ENCODE measurements at places on chromosomes 1 and 21. TPM values are rescaled to one million over a fixed set of nuclear protein-coding genes. Genes with fewer than 3 reads are reported as not detected.
A peak's percentile ranks its signal among the peaks of the same experiment; 100 is the strongest.

Gene SERPINC1
- total RNA-seq: not detected

Gene ANGPTL3
- not detected for total RNA-seq

Gene SHISA4
- 10.0 TPM for total RNA-seq

Gene CFAP74
- total RNA-seq: not detected

Gene DNMT3L
- not detected for total RNA-seq

Gene TP53BP2
- total RNA-seq: 35.0 TPM

Gene ASPM
- 27.8 TPM for total RNA-seq

Gene WDR26
- total RNA-seq: 41.4 TPM

DNA sequence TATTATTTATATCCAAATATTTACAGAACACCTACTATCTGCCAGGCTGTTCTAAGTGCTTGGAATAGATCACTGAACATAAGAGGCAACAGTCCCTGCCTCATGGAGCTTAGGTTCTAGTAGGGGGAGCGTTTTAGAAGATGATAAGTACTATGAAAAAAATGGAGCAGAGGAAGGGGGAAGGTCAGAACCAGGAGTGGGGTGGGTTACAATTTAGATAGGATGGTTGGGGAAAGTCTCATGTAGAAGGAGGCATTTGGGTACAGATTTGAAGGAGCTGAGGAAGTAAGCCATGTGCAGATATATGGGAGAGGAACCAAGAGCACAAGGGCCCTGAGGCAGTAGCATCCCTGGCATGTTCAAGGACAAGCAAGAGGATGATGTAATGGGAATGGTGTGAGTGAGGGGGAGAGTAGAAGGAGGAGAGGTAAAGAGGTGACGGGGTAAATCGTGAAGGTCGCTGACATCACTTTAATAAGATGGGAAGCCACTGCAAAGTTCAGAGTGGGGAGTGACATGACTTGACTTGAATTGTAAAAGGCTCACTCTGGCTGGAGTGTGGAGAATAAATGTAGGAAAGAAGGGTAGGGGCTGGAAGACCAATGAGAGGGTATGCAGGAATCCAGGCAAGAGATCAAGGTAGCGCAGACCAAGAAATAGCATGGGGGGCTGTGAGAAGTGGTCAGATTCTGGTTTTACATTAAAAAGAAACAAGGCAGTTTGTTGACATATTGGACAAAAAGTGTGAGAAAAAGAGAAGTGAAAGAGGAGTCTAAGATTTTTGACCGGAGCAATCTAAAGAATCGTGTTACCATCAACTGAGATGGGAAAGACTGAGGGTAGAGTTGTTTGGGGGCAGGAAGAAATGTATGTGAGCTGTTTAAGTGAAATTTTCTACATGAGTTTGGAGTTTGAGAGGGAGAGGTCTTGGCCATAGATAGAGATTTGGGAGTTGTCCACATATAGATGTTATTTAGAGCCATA is 92.6 kb downstream of the LPAR3 start:
- DNase-seq: no peak

DNA sequence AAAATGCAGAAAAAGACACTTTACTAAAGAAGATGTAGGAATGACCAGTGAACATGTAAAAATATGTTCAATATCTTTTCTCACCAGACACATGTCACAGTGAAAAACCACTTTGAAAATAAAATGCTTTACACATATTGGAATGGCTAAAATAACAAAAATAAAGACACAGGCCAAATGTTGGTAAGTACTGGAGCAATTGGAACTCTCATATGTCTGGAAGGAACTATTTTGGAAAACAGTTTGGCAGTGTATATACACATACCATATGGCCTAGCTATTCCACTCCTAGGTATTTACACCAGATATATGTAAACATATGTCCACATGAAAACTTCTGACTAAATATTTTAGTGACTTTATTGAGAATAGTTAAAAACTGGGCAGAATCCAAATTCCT is 927.2 kb downstream of the BRINP3 start:
- DNase-seq: no peak

DNA sequence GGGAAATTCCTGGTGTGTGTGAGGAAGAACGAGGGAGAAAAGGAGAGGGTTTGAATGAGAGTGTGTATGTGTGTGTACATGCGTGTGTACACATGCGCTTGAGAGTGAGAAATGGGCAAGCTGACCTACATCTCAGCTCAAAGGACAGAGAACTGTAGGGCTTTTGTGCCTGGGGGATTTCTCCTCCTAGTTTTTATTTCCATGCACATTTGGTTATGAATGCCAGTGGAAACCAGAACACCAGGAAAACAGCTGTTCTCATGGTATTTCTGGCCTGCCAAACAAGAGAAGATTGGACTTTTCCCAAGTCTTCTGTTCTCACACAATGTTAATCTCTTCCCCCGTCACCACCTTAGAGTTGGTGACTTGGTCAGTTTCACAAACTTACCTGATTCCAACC is 45.2 kb downstream of the SLC44A3 start:
- peak; percentile 65 for DNase-seq

- no peak for DNase-seq
Measured at GRCh38 chr1:29858646-29859045, 622.3 kb downstream of the PTPRU start.

DNA sequence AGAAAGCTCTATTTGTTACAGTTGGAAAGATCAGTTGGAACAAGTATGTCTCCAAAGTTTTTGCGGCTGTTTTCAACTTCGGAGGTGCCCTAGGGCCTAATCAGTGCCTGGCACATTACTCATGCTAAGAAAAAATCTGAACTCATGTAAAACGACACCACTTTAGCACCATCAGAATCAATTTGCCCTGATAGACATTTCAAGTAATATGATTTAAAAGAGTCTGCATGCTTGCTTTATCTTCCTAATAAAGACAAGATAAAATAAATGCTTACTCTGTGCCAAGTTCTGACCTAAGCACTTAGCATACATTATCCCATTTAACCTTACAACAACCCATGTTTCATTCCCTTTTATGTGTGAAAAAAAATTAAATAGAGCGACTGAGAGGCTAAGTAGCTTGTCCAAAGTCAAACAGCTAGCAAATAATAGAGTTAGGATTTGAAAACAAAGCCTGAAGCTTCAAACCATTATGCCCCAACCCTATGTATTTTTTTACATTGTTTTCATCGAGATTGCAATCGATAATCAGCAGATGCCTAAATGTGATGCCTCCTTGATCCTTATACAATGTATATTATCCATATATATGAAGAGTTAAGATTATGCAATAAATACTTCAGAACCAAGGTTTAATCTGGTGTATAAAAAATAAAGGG is 91.3 kb downstream of the DENND1B start:
- no peak for DNase-seq

GRCh38 chr1:99768104-99768503 is 1.7 kb upstream of the FRRS1 start:
- no peak for DNase-seq

DNA sequence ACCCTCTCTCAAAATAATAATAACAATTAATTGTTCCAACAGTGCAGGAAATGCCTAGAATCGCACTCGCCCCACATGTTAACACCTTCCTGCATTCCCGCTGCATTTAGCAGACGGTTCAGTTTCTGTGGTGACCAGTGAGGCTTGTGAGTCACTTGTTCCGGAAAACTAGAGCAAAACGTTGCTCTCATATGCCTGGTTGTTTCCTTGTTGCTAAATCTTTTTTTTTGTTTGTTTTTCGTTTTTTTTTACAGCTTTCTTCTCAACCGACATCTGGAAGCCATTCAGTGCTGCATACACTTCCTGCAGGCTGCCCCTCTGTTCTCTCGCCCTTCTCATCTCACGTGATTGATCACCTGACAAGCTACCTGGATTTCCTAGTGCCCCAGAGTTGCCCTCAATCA is 56.9 kb upstream of the TMPRSS2 start:
- DNase-seq: no peak

DNA sequence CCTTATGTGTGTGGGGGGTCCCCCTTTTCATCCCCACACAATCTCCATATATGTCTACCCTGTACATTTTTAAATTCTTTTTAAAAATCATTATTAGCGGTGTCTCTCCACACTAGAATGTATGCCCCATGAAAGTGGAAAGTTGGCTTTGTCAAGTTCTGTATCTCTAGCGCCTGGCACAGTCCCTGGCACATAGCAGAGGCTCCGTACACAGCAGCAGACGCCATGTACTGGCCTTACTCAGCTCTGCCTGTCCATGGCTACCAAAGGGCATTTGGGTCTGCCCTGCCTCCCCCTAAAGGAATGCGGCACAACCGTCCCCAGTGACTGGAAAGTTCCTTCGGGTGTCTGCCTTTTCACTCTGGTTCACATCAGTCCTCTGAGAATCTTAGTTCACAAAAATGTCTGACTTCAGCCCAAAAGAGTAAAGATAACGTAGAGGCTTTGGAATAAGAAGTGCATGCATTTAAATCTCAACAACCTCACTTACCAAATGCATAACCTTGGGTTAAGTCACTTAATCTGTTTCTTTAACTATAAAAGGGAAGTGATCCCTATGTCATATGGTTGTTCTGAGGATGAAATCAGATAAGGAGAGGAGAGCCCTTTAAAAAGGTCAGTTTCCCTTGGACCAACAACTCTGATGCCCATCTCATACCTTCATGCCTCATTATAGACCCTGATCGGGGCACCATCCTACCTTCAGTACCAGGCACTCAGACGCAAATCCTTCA is 61.1 kb downstream of the CD46 start:
- DNase-seq: no peak

DNA sequence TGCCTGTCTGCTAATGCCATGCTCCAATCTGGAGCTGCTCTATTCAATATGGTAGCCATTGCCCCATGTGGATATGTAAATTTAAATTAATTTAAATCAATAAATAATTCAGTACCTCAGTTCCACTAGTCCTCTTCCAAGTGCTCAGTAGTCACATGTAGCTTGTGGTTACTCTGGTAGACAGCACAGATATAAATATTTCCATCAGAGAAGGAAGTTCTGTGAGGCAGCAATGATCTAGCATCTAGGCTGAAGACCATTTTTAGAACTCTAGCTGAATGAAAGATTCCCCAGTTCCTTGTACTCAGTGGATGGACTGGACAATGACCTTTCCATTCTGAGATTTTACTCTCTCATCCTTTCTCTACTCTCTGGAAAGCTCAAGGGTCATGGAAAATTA is 25.8 kb upstream of the CAPZB start:
- DNase-seq: no peak

GRCh38 chr1:25662061-25662460 is 45.5 kb downstream of the MAN1C1 start:
- DNase-seq: no peak

GRCh38 chr1:63877021-63877767 is 103.4 kb downstream of the ROR1 start:
- DNase-seq: no peak

DNA sequence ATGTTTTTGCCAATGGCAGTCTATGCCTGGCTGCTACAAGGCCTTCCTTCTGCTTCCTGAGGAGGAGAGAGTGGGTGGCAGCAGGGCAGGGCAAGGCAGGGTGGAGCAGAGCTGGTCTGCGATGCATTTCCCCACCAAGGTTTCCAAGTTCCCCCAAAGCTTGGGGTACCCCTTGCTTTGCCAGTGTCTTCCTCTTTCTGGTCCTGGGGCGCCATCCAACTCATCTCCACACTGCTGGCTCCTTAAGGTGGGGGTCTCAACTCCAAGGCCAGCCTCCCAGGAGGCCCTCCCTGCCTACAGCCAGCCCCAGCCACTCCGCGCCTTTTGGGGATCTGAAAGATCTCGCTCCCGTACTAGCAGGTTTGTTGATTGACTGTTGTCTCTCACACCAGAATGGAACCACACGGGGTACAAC is 3.9 kb upstream of the SKI start:
- DNase-seq: no peak

- DNase-seq: peak; percentile 29
Measured at GRCh38 chr1:30706528-30706927, 16.9 kb downstream of the MATN1 start.

GRCh38 chr1:174376030-174376429 is 71.7 kb upstream of the GPR52 start:
- DNase-seq: no peak

- DNase-seq: no peak
Measured at GRCh38 chr1:104592926-104593325, 843.2 kb downstream of the AMY1C start.

- no peak for DNase-seq
Measured at GRCh38 chr1:14794906-14795305, 196.4 kb downstream of the KAZN start.

DNA sequence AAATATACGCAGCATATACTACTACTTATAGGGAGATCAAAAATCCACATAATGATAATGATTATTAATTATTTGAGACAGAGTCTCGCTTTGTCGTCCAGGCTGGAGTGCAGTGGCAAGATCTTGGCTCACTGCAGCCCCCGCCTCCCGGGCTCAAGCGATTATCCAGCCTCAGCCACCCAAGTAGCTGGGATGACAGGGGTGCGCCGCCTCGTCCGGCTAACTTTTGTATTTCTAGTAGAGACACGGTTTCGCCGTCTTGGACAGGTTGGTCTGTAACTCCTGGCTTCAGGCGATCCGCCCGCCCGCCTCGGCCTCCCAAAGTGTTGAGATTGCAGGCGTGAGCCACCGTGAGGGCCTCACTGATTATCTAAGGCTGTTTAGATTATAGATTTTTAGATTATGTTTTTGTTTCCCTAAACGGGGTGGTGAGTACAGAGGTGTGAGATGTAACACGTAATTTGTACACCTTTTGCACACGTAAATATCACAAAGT is 548 bp upstream of the SLC25A33 start:
- DNase-seq: no peak

- DNase-seq: peak; percentile 64
Measured at GRCh38 chr1:234989019-234989418, 139.6 kb downstream of the TOMM20 start.

DNA sequence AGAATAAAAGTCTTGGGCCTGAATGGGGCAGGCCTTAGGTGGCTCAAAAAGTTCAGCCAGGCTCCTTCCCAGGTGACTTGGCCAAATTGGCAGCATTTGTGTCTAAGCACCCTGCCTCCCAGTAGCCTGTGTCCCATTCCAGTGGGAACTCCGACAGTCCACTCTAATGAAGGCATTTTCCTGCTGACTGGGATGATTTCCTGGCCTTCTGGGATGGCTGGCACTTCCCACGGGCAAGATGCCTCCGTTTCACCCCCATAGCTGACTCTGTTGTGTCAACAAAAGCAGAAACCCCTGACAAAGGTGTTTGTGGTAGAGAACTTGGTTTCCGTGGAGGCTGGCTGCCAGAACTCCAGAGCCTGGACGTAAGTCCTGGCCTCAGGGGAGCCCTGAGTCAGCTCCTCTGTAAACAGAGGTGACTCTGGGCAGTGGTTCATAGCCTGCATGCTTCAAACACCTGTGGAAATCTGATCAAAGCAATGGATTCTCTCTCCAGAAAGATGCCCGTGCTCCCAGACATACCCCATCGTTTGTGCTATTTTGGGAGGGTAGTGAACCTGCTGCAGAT is 36.6 kb downstream of the WNT3A start:
- peak; percentile 29 for DNase-seq

DNA sequence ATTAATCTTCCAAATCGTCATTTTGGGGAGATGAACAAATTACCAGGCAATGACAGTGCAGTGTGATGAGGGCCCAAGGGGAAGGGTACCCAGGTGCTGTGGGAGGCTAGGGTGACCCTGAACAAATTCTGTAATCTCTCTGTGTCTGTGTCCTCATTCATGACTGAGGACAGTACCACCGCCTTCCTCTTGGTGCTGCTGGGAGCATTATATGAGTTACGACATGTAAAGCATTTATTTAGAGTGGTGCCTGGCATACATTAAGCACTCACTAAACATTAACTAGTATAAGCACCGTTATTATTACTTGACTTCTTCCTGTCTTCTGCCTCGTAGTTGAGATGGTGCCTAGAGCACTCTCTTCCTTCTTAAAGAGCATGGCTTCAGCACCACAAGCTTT is 468.2 kb upstream of the VAMP3 start:
- DNase-seq: no peak
